H7 (cell line): ENCODE measurements at places on chromosomes 5 and 9. TPM values are rescaled to one million over a fixed set of nuclear protein-coding genes. Genes with fewer than 3 reads are reported as not detected.

The PPP3R2 gene
- total RNA-seq: not detected in 2 replicates

The DAB2IP gene
- total RNA-seq: 24.1 and 34.6 TPM in 2 replicates

The CYLC2 gene
- total RNA-seq: not detected in 2 replicates

The ANKRD18A gene
- total RNA-seq: 0.35 and 1.2 TPM in 2 replicates

The DUSP1 gene
- 11.5 and 15.4 TPM in 2 replicates for total RNA-seq

The GCNT4 gene
- 2.4 and 4.1 TPM in 2 replicates for total RNA-seq

The CCDC152 gene
- 2.9 and 6.6 TPM in 2 replicates for total RNA-seq

The IGFBPL1 gene
- 86.4 and 92.1 TPM in 2 replicates for total RNA-seq

The POC5 gene
- total RNA-seq: 16.1 and 20.1 TPM in 2 replicates

The IL4 gene
- total RNA-seq: not detected in 2 replicates

The CAMK2A gene
- total RNA-seq: 0.07 TPM in 1 of 2 replicates, not detected in the other

The RASGEF1C gene
- total RNA-seq: 0.78 and 1.4 TPM in 2 replicates

The COL23A1 gene
- 15.0 and 18.0 TPM in 2 replicates for total RNA-seq

The PCDHGB4 gene
- 0.66 and 1.4 TPM in 2 replicates for total RNA-seq

The ARL14EPL gene
- not detected in 2 replicates for total RNA-seq

The SLC6A3 gene
- 0.07 TPM in 2 replicates for total RNA-seq

The FBP1 gene
- total RNA-seq: 5.4 and 7.5 TPM in 2 replicates

The TLR4 gene
- total RNA-seq: 0.07 TPM in 1 of 2 replicates, not detected in the other

The FOXD4L6 gene
- total RNA-seq: not detected in 2 replicates

The SPATA6L gene
- total RNA-seq: 0.48 TPM in 1 of 2 replicates, not detected in the other

The SHB gene
- total RNA-seq: 11.6 and 18.0 TPM in 2 replicates

The C5orf52 gene
- not detected in 2 replicates for total RNA-seq

The GDNF gene
- total RNA-seq: 1.00 and 1.6 TPM in 2 replicates

The SLC1A3 gene
- total RNA-seq: 48.8 and 58.9 TPM in 2 replicates

The FSD1L gene
- total RNA-seq: 2.3 and 2.5 TPM in 2 replicates

The PDE8B gene
- 0.03 and 1.9 TPM in 2 replicates for total RNA-seq

The RMRP gene
- 10,629 and 14,347 TPM in 2 replicates for total RNA-seq

The QRFP gene
- not detected in 2 replicates for total RNA-seq

The HBEGF gene
- total RNA-seq: 1.6 and 2.3 TPM in 2 replicates

The FST gene
- 15.9 and 20.8 TPM in 2 replicates for total RNA-seq

The GOLM1 gene
- 24.3 and 31.5 TPM in 2 replicates for total RNA-seq

The DDX4 gene
- not detected in 2 replicates for total RNA-seq

The SPINK6 gene
- not detected in 2 replicates for total RNA-seq

The NIM1K gene
- total RNA-seq: not detected in 2 replicates

The LMX1B gene
- total RNA-seq: 8.7 and 16.7 TPM in 2 replicates

The GARIN3 gene
- total RNA-seq: not detected in 2 replicates

The SPINK7 gene
- total RNA-seq: not detected in 2 replicates

The PCDHB16 gene
- total RNA-seq: 0.03 and 0.07 TPM in 2 replicates
